CD8-positive, alpha-beta T cell (primary cell): ENCODE measurements at places on chromosomes 4 and X. TPM values are rescaled to one million over a fixed set of nuclear protein-coding genes. Genes with fewer than 3 reads are reported as not detected.

GRCh38 chrX:147468600-147468999 is 443.1 kb upstream of the FMR1 start:
- no peak for DNase-seq

The FAAH2 gene
- total RNA-seq, result 3.5 TPM

DNA sequence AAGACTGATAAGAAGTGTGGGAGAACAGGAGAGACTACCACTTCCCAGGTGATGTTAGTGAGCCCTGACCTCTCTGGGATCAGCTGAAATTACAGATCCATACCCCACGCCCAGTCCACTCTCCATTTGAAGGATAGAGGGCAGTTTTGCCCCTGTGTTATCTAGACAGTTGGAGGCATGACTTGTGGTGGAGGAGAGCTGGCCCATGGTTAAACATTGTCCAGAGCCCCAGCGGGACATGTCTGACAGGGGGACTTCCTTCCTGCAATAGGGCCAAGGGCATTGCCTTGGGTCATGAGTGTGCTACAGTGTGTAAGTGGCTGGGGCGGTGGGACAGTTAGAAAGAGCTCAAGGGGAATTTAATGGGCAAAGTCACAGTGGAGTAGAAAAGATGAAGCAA is 181.1 kb downstream of the MID1IP1 start:
- DNase-seq, result no peak

The FAM114A1 gene
- not detected for total RNA-seq

DNA sequence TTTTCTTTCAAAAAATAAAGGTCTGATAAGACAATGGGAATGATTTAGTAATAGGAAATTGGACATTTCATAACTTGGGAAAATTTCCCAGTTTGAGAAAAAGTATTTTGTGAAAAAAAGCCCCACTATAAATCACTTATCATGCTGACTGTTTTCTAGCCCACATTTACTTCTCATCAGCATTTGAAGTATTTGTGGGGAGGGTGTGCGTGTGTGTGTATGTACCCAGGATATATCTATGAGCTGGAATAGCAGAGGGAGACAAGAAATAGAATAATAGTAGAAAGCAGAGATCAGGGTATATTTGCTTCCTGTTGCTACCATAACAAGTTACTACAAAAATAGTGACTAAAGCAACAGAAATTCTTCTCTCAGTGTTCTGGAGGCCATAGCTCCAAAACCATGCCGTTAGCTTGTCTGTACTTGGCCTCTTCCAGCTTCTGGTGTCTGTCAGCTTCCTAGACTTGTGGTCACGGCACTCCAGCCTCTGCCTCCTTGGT is 139.8 kb downstream of the PTTG2 start:
- no peak for DNase-seq

DNA sequence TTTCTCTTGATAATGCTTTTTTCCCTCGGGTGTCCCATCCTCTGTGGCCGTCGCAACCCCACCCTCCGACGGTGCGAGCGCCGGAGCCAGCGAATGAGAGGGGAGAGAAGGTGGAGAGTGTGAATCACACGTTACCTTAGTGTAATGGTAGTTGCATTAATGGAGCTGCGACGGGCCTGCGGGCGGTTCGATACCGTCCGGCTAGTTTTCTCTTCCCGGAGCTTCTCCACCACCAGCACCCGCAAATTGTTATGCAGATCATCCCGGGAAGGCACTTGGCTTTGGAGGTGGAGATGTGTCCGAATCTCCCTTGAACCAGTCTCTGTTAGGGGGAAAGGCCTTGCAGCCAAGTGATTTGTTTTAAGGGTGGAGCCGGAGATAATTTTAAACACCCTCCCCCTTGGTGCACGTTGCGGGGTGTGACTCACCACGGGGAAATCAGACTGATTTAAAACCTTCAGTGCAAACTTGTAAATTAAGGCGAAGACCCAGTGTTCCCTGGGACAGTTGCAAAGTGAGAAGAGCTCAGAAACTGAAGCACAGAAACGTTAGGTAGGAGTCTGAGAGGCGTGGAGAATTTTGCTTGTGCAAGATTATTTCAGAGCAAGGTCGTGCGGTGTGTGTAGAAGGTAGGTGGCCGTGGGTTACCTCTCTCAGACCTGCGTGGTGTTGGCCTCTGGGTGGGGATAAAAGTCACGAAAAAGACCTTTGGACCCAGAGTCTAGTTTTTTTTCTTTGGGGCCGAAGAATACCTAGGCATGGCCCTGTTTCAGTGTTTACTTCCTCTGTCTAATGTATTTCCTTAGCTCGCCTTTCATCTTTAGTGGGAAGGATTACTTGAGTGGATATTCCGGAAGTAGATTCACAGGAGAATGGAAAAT is 1.3 kb downstream of the AFF1 start:
- peak; percentile 85 for DNase-seq

GRCh38 chrX:127190381-127190780 is 370.9 kb downstream of the PRR32 start:
- DNase-seq, result no peak

The SMIM10 gene
- not detected for total RNA-seq

- DNase-seq, result no peak
These were observed 176.8 kb upstream of the GLRA2 start for GRCh38 chrX:14352511-14352910.

The SLITRK4 gene
- not detected for total RNA-seq

DNA sequence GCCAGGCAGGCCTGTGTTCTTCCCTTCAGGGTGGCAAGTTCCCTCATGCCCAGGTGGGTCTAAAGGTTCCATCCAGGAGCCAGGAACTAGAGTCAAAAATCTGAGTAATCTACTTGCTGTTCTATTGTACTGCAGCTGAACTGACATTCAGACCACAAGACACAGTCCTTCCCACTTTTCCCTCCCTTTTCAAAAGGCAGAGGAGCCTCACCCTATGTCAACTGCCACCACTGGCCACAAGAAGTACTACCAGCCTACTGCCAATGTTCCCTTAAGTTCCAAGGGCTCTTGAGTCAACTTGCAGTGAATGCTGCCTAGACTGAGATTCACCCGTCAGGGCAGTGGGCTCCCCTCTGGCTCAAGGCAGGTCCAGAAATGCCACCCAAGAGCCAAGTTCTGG is 133.5 kb downstream of the FAM47B start:
- DNase-seq, result no peak

DNA sequence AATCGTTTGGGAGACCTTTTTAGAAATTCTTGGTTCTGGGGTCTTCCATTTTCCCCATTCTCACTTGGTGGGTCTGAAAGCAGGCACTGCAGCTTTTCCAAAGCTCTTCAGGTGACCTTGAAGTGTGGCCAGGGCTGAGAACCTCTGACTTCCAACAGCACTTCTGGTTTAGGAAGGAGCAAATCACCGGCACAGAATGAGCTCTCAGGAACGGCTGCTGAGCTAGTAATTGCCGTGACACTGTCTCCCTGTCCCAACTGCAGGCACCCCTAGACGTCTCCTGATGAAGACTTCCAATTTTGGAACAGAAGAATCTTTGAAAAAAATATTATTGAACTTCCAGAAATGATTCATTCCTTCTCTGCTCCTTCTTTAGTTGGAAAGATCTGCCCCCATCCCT is 31.3 kb downstream of the CD38 start:
- DNase-seq, result no peak

DNA sequence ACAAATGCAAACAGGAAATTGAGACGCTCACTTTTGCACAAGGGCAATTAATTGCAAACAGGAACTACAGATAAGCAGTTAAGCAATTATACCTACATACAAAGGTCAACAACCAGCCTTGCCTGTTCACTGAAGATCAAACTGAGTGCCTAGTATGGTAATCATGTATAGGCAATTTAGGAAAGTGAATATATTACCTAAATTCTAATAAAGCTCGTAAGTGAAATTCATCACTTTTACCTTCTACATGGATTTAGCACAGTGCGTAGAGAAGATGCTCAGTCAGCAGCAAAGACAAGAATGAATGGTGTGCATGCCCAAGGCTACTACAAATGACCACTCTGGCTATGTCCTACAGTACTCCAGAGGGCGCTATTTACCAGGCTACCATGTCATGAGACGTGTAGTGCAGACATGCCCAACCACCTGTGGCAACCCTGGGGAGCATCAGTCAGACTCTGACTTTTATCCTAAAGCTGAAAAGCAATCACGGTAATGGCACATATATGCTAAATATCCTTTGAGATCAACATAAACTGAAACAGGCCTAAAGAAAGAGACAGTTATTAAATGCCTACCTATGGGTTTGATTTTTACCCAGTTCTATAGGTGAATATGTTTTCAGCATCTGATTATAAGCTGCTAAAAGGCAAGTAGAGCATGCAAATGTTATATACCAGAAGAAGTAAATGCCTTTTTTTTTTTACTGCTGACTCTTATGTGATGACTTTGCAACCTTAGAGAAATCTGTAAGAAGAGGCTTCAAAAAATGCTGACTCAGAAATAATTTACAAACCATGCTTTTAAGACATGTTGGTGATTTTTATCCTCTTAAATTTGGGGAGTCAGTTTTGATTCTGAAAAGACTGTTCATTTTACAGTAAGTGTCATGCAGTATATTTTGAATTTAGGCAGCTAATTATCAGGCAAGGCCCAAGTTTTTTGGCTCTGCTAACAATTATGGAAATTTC is 178.0 kb downstream of the PPP3CA start:
- DNase-seq, result peak; percentile 30

The CCNB3 gene
- not detected for total RNA-seq

- DNase-seq, result no peak
These were observed 209.3 kb downstream of the PTTG2 start for GRCh38 chr4:38169524-38169923.

The ARAP2 gene
- 95.8 TPM for total RNA-seq

- DNase-seq, result no peak
These were observed 56.4 kb downstream of the PHKA2 start for GRCh38 chrX:18927558-18927957.

The YIPF6 gene
- 7.8 TPM for total RNA-seq

The STS gene
- 0.78 TPM for total RNA-seq

- DNase-seq, result no peak
These were observed 20.0 kb upstream of the FGFBP2 start for GRCh38 chr4:15982842-15983524.

DNA sequence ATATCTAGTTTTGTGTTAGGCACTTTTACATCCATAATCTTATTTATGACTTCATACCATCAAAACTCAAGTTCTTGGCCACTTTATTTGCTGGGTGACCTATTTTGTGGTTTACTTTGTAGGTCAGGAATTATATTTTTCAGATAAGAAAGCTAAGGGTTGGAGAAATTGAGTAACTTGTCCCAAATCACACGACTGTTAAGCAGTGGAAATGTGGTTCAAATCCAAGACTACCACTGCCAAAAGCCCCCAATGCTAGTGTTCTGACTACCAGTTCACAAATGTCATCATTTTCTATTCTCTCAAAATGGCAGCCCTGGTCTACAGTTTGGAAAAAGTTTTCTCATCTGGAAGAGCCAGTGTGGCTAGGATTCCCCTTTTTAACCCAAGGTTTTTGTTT is 74.6 kb downstream of the OPHN1 start:
- no peak for DNase-seq

The PDK3 gene
- 13.3 TPM for total RNA-seq

GRCh38 chr4:75527482-75527881 is 13.2 kb downstream of the THAP6 start:
- no peak for DNase-seq

DNA sequence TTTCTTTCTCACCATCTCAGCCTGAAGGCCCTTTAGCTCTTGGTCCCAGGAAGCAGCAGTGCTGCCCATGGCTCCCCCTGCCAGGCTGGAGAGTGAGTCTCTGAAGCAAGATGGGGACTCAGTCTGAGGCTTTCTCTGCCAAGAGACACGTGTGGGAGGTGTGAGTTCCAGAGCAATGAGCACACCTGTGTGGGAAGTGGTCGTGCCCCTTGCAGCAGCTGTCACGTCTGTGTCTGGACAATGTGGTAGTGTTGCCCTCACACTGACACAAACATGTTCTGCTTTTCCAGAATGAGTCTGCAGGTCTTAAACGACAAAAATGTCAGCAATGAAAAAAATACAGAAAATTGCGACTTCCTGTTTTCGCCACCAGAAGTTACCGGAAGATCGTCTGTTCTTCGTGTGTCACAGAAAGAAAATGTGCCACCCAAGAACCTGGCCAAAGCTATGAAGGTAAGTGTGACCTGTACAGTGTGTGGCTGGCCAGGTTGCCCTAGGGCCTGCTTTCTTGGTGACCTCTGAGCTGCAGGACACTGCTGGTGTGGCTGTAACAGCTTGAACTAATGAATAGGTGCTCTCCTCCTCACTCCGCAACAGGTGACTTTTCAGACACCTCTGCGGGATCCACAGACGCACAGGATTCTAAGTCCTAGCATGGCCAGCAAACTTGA is 1.9 kb downstream of the TACC3 start:
- peak; percentile 58 for DNase-seq

The EGF gene
- not detected for total RNA-seq

The COMMD8 gene
- 6.3 TPM for total RNA-seq

- no peak for DNase-seq
These were observed 184.3 kb downstream of the HS6ST2 start for GRCh38 chrX:132774010-132774714.

GRCh38 chr4:14125375-14126129 is 498.0 kb upstream of the BOD1L1 start:
- no peak for DNase-seq
